Activated T-helper 1 cell treated with anti-CD3 and anti-CD28 coated beads, Interleukin-12 subunit alpha, Interleukin-12 subunit beta, Interleukin-2, Interleukin-4 antibody, amounts not matched to agents 30 ng/mL and 10 ng/mL and 1 ng/mL, durations not matched to agents 14 hours and 24 hours and 36 hours (primary cell): ENCODE measurements at places on chromosomes 6 and 20. TPM values are rescaled to one million over a fixed set of nuclear protein-coding genes. Genes with fewer than 3 reads are reported as not detected.

DNA sequence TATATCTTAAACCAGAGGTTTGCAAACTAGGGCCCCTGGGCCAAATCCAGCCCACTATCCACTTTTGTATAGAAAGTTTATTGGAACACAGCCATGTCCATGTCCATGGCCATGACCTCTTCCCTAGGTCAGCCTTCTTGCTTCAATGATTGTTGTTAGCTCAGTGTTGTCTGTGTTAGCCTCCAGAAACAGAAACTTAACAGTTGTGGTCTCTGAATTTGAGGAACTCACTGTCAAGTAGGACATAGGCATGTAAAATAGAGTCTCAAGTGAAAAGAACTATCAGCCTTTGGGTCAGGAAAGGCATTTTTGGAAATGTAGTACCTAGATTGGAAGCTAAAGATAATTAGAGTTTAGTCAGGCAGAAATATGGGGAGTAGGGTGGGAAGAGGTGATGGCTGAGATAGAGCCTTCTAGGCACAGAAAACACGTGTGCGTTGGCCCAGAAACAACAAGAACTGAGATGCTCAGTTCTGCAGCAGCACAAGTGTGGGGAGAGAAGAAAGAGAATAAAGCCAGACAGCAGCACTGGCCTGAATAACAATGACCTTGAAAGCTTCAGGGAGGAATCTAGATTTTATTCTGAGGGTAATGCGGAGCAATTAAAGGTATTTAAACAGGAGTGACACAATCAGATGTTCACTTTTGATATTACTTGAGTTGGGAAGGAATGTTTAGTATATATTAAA, 87.0 kb upstream of the OLIG3 start:
- H3K27me3 ChIP-seq: peaks cover 17% of the 10 kb centered on the region
- no peak overlapping the region for H3K27ac ChIP-seq
- DNase-seq: no peak

The ZBTB46 gene
- total RNA-seq: 1.1 and 1.2 TPM in 2 replicates

The FNDC11 gene
- total RNA-seq: 0.15 and 0.26 TPM in 2 replicates

The ZNF831 gene
- 3.4 and 3.6 TPM in 2 replicates for total RNA-seq

DNA sequence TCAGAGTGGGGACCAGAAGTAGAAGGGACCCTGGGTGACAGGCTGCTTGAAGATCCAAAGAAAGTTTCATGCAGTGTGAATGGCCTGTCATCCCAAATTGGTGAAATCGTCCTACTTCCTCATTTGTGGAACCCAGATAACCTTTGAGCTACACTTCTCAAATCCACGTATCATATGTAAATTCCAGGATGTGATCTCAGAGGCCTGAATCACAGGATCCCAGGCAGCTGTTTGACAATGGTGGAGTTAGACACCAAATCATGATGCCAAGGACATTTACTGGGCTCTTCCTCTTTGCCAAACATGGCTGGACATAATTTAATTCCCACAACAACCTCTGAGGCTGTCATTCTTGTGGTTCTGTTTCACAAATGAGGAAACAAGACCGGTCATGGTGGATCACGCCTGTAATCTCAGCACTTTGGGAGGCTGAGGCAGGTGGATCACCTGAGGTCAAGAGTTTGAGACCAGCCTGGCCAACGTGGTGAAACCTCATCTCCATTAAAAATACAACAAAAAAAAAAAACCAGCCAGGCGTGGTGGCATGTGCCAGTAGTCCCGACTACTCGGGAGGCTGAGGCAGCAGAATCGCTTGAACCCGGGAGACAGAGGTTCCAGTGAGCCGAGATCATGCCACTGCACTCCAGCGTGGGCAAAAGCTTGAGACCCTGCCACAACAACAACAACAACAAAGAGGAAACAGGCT, 39.9 kb upstream of the TTPAL start:
- no peak for DNase-seq
- no peaks in the 10 kb centered on the region for H3K36me3 ChIP-seq
- peaks cover 7% of the 10 kb centered on the region for H3K27me3 ChIP-seq
- no peak overlapping the region for H3K4me3 ChIP-seq
- H3K27ac ChIP-seq: no peak overlapping the region
- no peaks in the 10 kb centered on the region for H3K4me1 ChIP-seq

The ENPP5 gene
- not detected in 2 replicates for total RNA-seq

GRCh38 chr20:62222972-62223371, 2.9 kb upstream of the HRH3 start:
- no peak overlapping the region for H3K27ac ChIP-seq
- no peak overlapping the region for H3K4me3 ChIP-seq
- DNase-seq: no peak
- no peaks in the 10 kb centered on the region for H3K4me1 ChIP-seq
- no peaks in the 10 kb centered on the region for H3K36me3 ChIP-seq
- peaks cover 17% of the 10 kb centered on the region for H3K27me3 ChIP-seq
